ENCODE measurements at places on chromosomes 1 and 21.

GRCh38 chr1:26690576-26691031, 5.2 kb upstream of the ARID1A start:
- DNase-seq, result no peak

DNA sequence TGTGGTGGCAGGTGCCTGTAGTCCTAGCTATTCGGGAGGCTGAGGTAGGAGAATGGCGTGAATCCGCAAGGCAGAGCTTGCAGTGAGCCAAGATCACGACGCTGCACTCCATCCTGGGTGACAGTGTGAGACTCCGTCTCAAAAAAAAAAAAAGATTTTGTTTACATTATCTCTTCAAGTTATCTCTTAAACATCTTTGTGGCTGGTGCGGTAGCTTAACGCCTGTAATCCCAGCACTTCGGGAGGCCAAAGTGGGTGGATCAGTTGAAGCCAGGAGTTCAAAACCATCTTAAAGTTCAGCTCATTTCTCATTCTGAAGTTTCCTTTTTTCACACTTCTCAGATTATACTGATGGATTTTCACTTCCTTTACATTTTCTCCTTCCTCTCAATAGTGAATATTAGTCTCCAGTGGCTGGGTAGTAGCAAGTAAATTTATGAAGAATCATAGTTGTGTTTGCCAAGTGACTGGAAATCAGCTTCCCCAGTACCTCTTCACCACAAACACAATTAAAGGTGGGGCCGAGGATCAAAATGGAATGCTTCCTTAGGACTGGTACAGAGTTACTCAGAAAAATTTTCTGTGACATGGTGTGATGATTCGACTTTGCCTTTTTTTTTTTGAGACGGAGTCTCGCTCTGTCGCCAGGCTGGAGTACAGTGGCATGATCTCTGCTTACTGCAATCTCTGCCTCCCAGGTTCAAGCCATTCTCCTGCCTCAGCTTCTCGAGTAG, 13.8 kb downstream of the PIP5K1A start:
- DNase-seq, result no peak

- DNase-seq, result no peak
Observed at GRCh38 chr21:20789729-20790500, 208.3 kb upstream of the NCAM2 start.

DNA sequence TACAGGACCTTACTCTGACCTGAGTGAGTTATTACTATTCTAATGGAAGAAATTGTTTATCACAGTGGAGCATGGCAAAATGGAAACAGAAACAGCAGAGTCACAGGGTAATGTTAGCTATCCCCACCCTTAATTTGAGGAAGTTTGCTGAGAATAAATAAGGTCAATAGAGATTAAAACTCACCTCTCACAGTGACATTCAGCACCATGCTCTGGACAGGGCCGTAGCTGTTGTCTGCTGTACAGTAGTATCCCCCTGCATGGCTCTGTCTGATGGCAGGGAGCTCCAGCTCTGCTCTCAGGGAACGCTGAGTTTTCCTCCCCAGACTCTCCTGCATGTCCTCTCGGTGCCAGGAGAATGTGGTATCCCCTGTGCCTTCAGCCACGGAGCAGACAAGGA, 11.9 kb downstream of the FCRL4 start:
- DNase-seq, result no peak

- no peak for DNase-seq
Observed at GRCh38 chr21:45114072-45114471, 39.7 kb downstream of the ADARB1 start.

DNA sequence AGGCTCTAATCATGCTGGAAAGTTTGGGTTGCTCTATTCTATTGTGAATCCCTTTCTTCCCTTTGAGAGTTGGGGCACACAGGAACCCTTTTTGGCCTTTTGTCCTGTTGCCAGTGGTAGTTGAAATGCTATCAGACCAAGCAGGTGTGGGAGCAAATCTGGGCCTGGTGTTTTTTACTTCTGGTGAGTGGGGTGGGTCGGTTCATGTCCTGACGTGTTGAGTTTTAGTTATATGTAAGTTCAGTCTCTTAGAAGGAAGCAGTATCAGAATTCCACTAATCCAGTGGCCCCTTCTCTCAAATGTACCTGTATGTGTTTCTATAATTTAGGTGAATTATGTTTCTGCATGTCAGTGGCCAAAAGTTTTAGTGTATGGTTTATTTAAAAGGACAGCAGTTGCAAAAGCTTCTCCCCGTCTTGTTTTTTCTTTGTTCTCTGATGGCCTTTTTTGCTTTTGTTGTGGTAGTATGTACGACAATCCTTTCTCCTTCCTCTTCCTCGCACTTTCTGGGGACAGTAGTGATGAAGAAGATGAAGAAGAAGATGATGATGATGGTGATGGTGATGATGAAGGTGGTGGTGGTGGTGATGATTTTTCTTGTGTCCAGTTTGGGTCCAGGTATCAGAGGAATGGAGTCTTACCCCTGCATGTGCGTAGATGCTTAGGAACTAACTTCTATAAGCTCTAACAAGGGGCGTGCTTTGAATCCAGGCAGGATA, 74.2 kb downstream of the UBE4B start:
- no peak for DNase-seq

All from NCI-H526 treated with DMSO at 0.1 percent for 48 hours (cell line).